MCF 10A (cell line): ENCODE measurements at places on chromosomes 5 and 9.

GRCh38 chr5:40410964-40411635 lies 268.6 kb upstream of the PTGER4 start:
- H3K4me1 ChIP-seq, result peaks cover 27% of the 10 kb centered on the region
- no peaks in the 10 kb centered on the region for H3K27me3 ChIP-seq
- H3K36me3 ChIP-seq, result no peaks in the 10 kb centered on the region
- DNase-seq, result peak; percentile 90
- H3K4me3 ChIP-seq, result peak overlapping the region; percentile 41

- H3K27ac ChIP-seq, result no peak overlapping the region
- DNase-seq, result no peak
- H3K4me1 ChIP-seq, result no peaks in the 10 kb centered on the region
- no peak overlapping the region for H3K4me3 ChIP-seq
- H3K27me3 ChIP-seq, result peaks cover 12% of the 10 kb centered on the region
These were observed 37.6 kb upstream of the GGTA1 start for GRCh38 chr9:121537283-121537682.

GRCh38 chr5:528629-529511 lies 4.6 kb upstream of the SLC9A3 start:
- H3K4me1 ChIP-seq, result no peaks in the 10 kb centered on the region
- H3K27me3 ChIP-seq, result peaks cover 53% of the 10 kb centered on the region
- DNase-seq, result no peak
- H3K4me3 ChIP-seq, result no peak overlapping the region
- no peaks in the 10 kb centered on the region for H3K36me3 ChIP-seq

DNA sequence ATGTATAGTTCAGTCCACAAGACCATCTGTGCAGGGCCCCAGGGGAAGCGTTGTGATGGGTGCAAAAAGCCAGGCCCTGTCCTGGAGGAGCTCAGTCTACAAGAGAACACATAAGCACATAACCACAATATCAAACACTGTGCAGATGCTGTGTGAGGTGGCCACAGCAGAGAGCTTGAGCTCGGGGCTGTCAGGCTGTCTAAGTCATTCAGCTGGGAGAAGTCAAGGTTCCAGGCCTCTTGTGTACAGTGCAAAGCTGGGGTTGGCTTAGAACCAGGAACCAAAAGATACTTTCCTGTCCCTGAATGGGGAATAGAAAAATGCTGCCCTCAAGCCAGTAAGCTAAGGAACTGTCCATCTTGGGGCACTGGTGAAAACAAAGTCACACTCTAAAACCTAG lies 75.0 kb downstream of the PRDM6 start:
- no peaks in the 10 kb centered on the region for H3K27me3 ChIP-seq
- H3K27ac ChIP-seq, result no peak overlapping the region

DNA sequence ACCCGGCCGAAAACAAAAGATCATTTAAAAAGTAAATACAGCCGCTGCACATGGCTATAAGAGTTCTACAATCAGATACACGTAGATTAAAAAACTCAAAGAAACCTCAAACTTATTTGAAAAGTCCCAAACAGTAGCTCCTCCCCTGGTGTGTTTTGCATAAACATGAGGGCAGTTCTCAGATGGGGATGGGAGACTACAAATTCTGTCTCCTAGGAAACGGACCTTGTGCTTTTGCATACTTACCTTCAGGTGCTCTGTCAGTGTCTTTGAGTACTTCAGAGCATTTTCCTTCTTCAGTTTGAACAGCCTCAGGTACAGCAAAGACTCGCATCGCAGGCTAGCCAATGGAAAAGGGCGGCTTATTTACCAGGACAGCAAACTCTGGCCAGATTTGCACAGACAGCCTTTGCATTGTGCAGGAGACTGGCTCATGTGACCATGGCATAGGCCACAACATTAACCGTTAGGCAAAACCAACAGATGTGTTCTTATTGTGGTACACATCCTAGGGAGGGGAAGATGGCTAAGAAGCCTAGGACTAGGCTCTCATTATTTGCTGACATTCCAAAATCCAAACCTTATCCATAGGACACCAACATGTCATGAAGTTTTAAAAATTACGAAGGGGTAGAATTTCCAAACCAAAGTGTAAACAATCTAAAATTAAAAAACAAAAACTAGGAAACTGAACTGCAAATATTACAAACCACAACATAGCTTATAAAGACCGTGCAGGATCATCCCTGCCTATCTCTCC lies 12.8 kb downstream of the LEAP2 start:
- no peak overlapping the region for H3K4me3 ChIP-seq
- no peaks in the 10 kb centered on the region for H3K27me3 ChIP-seq
- no peak for DNase-seq
- no peak overlapping the region for H3K27ac ChIP-seq
- H3K36me3 ChIP-seq, result peaks cover 100% of the 10 kb centered on the region

GRCh38 chr9:6562871-6563430 lies 82.6 kb downstream of the GLDC start:
- no peaks in the 10 kb centered on the region for H3K36me3 ChIP-seq
- no peak overlapping the region for H3K4me3 ChIP-seq
- peak overlapping the region; percentile 77 for H3K27ac ChIP-seq
- H3K27me3 ChIP-seq, result no peaks in the 10 kb centered on the region
- DNase-seq, result peak; percentile 49

GRCh38 chr9:122498883-122499288 lies 11.7 kb upstream of the OR1J2 start:
- no peak overlapping the region for H3K27ac ChIP-seq
- H3K4me1 ChIP-seq, result no peaks in the 10 kb centered on the region
- no peaks in the 10 kb centered on the region for H3K27me3 ChIP-seq
- peak; percentile 82 for DNase-seq

DNA sequence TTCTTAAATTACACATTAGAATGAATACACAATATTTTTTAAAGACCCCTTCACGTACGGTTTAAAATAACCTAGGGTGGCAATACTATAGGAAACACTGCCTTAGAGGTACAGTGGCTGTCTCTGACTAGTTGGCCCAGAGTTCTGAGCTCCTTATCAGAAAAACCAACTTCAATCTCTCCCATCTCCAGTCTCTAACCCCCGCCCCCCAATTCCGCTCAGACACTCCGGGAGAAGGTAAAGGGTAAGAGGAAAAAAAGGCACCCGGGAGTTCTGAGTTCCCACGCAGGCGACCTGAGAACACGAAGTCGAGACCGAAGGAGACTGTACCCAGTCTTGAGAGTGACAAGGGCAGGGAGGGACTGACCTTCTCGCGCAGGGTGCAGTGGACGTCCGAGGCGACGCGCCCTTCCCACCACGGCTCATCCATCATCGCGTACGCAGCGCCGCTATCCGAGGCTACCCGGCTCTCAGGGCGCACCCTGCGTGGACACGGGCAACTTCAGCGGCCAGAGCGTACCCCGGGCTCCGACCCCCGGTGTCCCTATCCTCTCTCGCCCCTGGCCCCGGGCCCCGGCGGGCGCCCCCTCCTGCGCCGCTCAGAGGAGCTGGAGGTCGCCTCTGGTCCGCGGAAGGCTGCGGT lies 752 bp downstream of the CCNJL start:
- no peak for DNase-seq
- H3K36me3 ChIP-seq, result no peaks in the 10 kb centered on the region
- H3K27me3 ChIP-seq, result peaks cover 10% of the 10 kb centered on the region
- peak overlapping the region; percentile 54 for H3K27ac ChIP-seq
- H3K4me3 ChIP-seq, result peak overlapping the region; percentile 84
- H3K4me1 ChIP-seq, result peaks cover 25% of the 10 kb centered on the region

DNA sequence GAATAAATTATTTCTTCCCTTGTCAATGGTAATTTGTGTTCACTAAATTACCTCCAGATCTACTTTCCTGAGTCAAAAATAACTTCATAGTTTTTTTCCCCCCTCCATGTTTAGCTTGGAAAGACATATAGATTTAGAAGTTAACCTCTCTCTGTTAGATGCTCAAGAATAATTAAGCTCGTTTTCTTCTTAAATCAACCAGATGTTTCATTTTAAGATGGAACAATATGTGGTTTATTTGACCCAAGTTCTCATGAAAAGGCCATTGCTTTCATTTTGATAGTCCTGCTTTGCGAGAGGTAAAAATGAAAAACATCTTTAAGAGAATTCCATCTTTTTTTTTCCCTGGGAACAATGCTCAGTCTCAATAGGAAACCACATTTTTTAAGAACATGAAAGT lies 27.7 kb upstream of the GAS1 start:
- DNase-seq, result no peak
- peaks cover 6% of the 10 kb centered on the region for H3K36me3 ChIP-seq
- no peaks in the 10 kb centered on the region for H3K27me3 ChIP-seq
- H3K27ac ChIP-seq, result no peak overlapping the region
- peaks cover 33% of the 10 kb centered on the region for H3K4me1 ChIP-seq

DNA sequence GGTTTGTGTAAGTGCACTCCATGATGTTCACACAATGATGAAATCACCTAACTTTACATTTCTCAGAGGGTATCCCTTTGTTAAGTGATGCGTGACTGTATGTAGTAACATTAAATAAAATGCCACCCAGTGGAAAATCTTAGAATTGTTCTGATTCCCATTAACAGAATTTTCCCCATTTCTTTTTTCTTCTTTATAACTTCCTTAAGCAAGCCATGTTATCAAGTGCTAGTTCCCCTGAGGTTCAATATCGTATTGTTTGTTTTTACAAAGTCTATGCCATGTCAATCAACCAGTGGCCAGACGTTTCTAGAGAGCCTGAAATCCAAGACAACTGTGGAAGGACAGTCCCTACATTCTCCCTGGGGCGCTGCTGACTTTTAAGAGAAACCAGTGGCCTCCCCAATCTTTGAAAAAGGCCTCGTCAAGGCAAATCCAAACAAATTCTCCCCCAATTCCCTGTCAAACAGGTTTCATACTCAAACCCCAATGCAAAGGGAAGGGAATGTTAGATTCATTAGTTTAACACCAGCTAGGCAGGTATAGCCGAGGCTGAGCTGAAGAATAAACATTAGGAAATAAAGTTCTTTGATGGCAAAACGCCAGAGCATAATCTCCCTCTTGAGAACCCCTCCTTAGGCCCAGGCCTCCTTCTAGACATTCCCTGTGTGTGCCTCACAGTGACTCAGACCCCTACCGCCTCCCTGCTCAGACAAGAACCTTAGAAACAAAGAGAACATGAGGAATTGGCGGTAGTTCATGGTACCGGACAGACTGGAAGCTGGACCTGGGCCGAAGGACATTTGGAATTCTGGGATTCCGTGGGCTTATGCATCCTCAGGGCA lies 198.7 kb downstream of the GNA14 start:
- DNase-seq, result peak; percentile 70
- peaks cover 13% of the 10 kb centered on the region for H3K4me1 ChIP-seq
- no peaks in the 10 kb centered on the region for H3K36me3 ChIP-seq
- peak overlapping the region; percentile 43 for H3K27ac ChIP-seq
- H3K4me3 ChIP-seq, result no peak overlapping the region

GRCh38 chr5:38258042-38258318 lies 379 bp upstream of the EGFLAM start:
- DNase-seq, result no peak
- no peak overlapping the region for H3K27ac ChIP-seq
- H3K4me1 ChIP-seq, result no peaks in the 10 kb centered on the region
- no peaks in the 10 kb centered on the region for H3K36me3 ChIP-seq
- H3K4me3 ChIP-seq, result peak overlapping the region; percentile 57

- H3K4me1 ChIP-seq, result no peaks in the 10 kb centered on the region
- H3K36me3 ChIP-seq, result peaks cover 5% of the 10 kb centered on the region
- DNase-seq, result no peak
- H3K4me3 ChIP-seq, result no peak overlapping the region
- no peaks in the 10 kb centered on the region for H3K27me3 ChIP-seq
- no peak overlapping the region for H3K27ac ChIP-seq
These were observed 388.3 kb downstream of the PLK2 start for GRCh38 chr5:58071566-58071965.

- no peak overlapping the region for H3K27ac ChIP-seq
- H3K36me3 ChIP-seq, result no peaks in the 10 kb centered on the region
- no peak for DNase-seq
- H3K27me3 ChIP-seq, result no peaks in the 10 kb centered on the region
- H3K4me1 ChIP-seq, result peaks cover 1% of the 10 kb centered on the region
These were observed 63.4 kb downstream of the ALDH7A1 start for GRCh38 chr5:126531543-126532120.

- H3K36me3 ChIP-seq, result no peaks in the 10 kb centered on the region
- H3K27ac ChIP-seq, result no peak overlapping the region
- H3K4me3 ChIP-seq, result no peak overlapping the region
- no peaks in the 10 kb centered on the region for H3K4me1 ChIP-seq
- H3K27me3 ChIP-seq, result peaks cover 77% of the 10 kb centered on the region
These were observed 26.7 kb upstream of the CAMK4 start for GRCh38 chr5:111197523-111197922.

DNA sequence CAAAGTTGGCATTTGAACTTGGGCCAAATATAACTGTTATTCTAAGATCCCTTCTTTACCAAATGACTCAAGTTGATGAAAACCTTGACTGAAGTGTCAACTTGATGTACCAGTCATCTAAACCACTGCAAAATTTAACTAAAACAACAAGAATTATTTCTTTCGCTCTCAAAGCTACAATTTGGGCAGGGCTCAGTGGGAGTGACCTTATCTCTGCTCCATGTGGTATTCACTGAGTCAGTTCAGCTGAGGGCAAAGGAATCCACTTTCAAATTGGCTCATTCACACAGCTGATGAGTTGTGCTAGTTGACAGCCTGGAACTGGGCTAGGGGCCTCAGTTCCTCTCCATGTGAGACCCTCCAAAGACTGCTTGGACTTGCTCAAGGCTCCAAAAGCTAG lies 166.3 kb downstream of the RORB start:
- H3K27ac ChIP-seq, result no peak overlapping the region

DNA sequence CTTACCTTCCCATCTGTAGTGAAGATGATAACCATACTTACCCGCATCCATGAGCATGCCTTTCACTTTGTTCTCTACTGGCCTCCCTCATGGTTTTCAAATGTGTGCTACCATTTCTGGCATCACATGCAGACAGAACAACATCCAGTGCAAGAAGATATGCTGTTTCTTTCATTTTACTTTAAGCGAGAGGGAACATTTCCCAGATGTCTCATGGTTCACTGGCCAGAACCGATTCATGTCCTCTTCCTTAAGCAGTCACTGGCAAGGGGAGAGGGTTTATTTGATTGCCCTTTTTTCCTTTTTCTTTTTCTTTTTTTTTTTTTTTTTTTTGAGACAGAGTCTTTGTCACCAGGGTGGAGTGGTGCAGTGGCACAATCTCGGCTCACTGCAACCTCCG lies 37.7 kb downstream of the ARRDC3 start:
- H3K4me1 ChIP-seq, result no peaks in the 10 kb centered on the region
- H3K36me3 ChIP-seq, result peaks cover 6% of the 10 kb centered on the region
- H3K27me3 ChIP-seq, result no peaks in the 10 kb centered on the region
- no peak overlapping the region for H3K27ac ChIP-seq

DNA sequence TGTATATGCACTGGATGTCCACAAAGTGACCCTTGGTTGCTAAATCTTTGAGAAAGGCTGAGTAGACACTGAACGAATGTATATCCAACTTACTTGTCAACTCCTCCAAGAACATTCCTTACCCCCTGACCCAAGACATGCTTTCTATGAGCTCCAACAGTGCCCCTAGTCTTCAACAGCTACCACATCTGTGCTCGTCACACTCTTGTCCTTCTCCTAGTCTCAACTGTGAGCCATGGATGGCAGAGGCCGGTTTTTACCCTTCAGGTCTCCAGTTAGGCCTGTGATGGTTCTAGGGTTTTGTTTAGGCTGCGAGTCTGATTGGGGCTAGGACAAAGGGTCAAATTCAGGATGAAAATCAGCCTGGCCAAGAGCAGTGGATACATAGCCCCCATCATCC lies 19.0 kb upstream of the GPX3 start:
- H3K27me3 ChIP-seq, result no peaks in the 10 kb centered on the region
- H3K4me1 ChIP-seq, result no peaks in the 10 kb centered on the region
- no peaks in the 10 kb centered on the region for H3K36me3 ChIP-seq
- DNase-seq, result no peak
- no peak overlapping the region for H3K27ac ChIP-seq

GRCh38 chr9:124810663-124811355 lies 33.9 kb downstream of the OLFML2A start:
- peak; percentile 67 for DNase-seq
- H3K4me1 ChIP-seq, result peaks cover 31% of the 10 kb centered on the region
- no peaks in the 10 kb centered on the region for H3K36me3 ChIP-seq
